A673 (cell line): ENCODE measurements at places on chromosomes 11 and 22. TPM values are rescaled to one million over a fixed set of nuclear protein-coding genes. Genes with fewer than 3 reads are reported as not detected.

Gene MTCH2
- 367 and 382 TPM in 2 replicates for total RNA-seq

Gene SLC5A4
- 0.15 and 0.19 TPM in 2 replicates for total RNA-seq

Gene FDXACB1
- 5.4 TPM in 2 replicates for total RNA-seq

Gene PTH
- total RNA-seq: not detected in 2 replicates

Gene RIBC2
- 13.2 and 14.9 TPM in 2 replicates for total RNA-seq
